ENCODE measurements at places on chromosomes 3 and 15.

GRCh38 chr15:41961001-41961518 lies 11.3 kb downstream of the EHD4 start:
- H3K36me3 ChIP-seq, result peaks cover 5% of the 10 kb centered on the region
- H3K4me3 ChIP-seq, result no peak overlapping the region
- DNase-seq, result no peak
- H3K27ac ChIP-seq, result no peak overlapping the region

- peaks cover 24% of the 10 kb centered on the region for H3K4me1 ChIP-seq
- no peak overlapping the region for H3K27ac ChIP-seq
- H3K36me3 ChIP-seq, result no peaks in the 10 kb centered on the region
Measured at GRCh38 chr3:186651678-186652215, 11.5 kb downstream of the FETUB start.

GRCh38 chr15:100733101-100733842 lies 130.9 kb downstream of the ASB7 start:
- no peaks in the 10 kb centered on the region for H3K4me1 ChIP-seq
- H3K27ac ChIP-seq, result no peak overlapping the region
- no peaks in the 10 kb centered on the region for H3K36me3 ChIP-seq
- H3K27me3 ChIP-seq, result no peaks in the 10 kb centered on the region
- DNase-seq, result no peak
- H3K4me3 ChIP-seq, result no peak overlapping the region

- peaks cover 26% of the 10 kb centered on the region for H3K4me1 ChIP-seq
- no peak overlapping the region for H3K4me3 ChIP-seq
- peaks cover 33% of the 10 kb centered on the region for H3K36me3 ChIP-seq
- H3K27me3 ChIP-seq, result no peaks in the 10 kb centered on the region
- H3K27ac ChIP-seq, result no peak overlapping the region
Measured at GRCh38 chr3:101571028-101571895, 2.7 kb upstream of the PCNP start.

DNA sequence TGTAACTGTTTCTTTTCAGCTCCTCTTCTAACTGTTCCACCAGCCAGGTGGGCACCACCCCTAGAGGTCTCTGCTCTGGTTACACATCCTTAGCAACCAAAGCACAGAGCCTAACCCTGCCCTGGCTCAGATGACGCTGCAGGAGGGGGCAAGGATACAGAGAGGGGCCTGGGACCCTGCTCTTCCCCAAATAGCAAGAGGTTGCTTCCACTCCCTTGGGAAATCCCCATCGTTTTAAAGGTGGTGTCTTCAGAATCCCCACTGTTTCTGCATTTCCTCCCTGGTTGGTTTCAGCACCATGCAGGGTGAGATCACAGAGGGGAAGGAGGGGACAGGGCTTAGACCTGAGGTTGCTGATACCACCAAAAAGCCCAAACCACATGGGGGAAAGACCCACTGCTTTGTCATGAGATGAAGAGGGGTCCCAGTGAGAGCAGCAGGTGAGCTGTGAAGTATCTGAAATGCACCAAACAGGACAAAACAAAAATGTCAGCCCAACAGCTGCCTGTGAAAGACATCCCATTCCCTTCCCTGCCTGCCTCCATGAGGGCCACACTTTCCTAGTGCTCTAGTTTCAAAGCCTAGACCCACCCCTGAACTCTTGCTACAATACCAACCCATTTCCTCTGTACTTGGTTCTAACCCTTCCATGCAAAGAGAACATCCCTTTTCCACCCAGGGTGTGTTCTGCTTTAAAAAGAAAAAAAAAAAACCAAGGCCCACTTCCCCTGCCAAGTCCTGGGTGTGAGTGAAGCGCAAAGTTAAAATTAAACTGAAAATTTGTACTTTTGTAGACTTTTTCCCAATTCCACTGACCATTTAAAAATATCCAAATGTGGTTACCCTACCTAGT lies 29.0 kb downstream of the ANP32A start:
- no peaks in the 10 kb centered on the region for H3K27me3 ChIP-seq
- peak overlapping the region; percentile 76 for H3K4me3 ChIP-seq
- H3K27ac ChIP-seq, result peak overlapping the region; percentile 94

DNA sequence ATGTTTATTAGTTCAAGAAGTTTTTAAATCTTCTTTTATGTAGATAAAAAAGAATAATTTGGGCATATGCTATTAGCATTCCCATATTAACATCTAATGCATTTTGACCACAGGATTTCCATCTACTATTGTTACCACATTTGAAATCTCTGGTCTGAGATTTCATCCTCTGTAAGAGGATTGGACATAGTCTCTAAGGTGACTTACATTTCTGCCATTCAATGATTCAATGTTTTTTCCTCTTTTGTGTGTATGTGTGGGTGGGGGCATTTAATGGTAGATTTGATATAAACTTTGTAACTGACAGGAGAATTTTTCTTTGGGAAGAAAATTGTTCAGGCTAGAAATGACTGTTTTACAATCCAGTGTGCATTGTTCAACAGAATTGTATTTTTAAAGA lies 307.3 kb upstream of the RBMS3 start:
- no peak for DNase-seq
- no peak overlapping the region for H3K27ac ChIP-seq
- H3K4me3 ChIP-seq, result no peak overlapping the region
- H3K27me3 ChIP-seq, result no peaks in the 10 kb centered on the region
- no peaks in the 10 kb centered on the region for H3K36me3 ChIP-seq

All from activated B cell treated with CpG ODN at 0.5 μM for 24 hours (primary cell).